Heart left ventricle (tissue), 16 donors: ENCODE measurements at places on chromosomes 6 and 20.

DNA sequence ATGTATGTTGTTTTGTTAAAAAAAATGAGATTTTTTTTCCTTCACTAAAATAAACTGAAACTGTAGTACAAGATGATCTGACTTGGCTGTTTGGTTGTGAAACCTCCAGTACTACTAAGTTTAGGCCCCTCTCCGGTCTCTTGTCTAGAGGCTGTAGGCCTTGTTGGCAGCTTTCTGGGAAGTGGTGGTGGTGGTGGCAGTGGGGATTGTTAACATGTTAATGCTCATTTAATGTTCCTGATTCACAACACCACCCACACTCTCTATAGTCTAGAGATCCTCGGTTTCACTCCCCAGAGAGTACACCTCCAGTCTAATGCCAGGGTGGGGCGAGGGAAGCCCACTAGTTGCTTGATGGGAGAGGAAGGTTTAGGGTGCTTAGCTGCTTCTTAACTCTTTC is 24.1 kb downstream of the STK4 start:
- no peak for DNase-seq

DNA sequence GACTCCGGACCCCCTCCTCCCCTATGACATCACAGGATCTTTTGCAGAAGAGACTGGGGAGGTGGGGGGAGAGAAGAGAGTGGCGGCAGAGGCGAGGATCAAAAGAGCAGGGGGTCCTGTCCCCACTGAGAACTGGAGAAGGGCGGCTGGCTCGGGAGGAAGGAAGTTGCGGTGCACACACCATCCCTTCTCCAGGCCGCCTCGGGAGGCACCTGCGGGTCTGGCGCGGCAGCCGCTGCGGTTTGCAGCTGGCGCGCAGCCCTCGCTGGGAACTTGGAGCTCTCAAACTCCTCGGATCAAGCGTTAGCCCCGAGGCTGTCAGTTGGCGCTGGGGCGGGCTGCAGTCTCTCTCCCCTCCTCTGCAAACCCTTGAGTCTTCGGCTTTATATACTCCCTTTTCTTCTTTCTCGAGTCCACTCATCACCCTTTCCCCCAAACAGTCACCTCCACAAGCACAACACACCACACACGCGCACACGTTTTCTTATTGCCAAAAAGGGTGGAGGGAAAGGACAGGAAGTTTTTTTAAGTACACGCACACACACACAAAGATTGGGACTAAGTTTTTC is 180.7 kb downstream of the TBXT start:
- DNase-seq: no peak

GRCh38 chr6:13139119-13139518 is 189.2 kb downstream of the TBC1D7 start:
- DNase-seq: no peak

DNA sequence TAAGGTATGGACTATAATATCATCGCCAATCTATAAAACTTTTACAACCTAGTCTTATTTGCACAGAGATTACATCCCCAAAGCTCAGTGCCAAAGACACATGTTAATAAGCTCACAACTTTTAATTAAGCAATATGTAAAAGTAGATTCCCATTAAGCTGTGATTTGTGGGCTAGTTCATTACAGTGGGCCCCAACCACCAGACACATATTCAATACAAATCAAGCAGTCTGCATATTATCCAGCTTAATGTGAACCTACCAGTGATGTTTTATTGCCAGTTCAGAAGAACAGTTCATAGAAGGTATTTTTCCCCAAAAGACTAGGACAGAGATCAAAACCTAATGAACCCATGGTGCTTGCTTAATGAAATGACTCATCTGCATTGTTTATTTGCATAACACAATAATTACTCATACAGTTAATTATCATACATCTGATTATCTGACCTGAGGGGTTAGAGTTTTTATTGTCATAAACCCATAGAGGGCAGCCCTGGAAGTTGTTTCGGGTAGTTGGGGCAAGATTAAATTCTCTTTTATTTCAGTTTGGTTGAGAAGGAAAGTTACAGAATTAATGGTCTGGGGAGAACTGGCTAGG is 831.0 kb downstream of the TFAP2A start:
- DNase-seq: no peak

DNA sequence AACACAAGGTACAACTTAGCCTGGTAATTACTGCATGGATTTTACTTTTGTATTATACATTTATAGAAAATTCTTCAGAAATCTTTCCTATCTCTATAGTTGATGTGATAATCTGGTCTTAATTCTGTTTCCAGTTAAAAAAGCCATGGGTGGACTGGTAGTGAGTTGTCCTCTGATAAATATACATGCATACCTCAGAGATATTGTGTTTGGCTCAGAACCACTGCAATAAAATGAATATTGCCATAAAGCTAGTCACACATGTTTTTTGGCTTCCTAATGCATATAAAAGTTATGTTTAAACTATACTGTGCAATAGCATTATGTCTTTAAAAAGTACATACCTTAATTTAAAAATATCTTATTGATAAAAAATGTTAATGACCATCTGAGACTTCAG is 708.6 kb upstream of the MARCKS start:
- no peak for DNase-seq
